ENCODE measurements at places on chromosomes 2 and 18. TPM values are rescaled to one million over a fixed set of nuclear protein-coding genes. Genes with fewer than 3 reads are reported as not detected.

Gene FIGN
- total RNA-seq, result 8.6 TPM

DNA sequence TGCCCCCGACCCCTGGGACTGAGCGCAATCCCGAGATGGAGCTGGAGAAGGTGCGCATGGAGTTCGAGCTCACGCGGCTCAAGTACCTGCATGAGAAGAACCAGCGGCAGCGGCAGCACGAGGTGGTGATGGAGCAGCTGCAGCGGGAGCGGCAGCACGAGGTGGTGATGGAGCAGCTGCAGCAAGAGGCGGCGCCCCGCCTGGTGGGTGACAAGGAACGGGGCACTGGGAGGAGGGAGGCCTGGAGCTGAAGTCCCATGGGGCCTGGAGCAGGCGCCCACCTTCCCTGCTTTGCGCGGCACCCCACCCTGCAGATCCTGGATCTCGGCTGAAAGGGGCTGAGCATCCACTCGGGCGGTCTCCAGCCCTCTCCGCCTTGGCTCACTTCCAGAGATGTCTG lies 1.2 kb downstream of the TMEM247 start:
- DNase-seq, result no peak

Gene ELOA2
- total RNA-seq, result not detected

- no peak for DNase-seq
Measured at GRCh38 chr2:110113961-110114591, 1.5 kb downstream of the MALL start.

GRCh38 chr2:26459991-26460612 lies 17.8 kb downstream of the OTOF start:
- no peak for DNase-seq

- no peak for DNase-seq
Measured at GRCh38 chr2:124309563-124310138, 284.6 kb downstream of the CNTNAP5 start.

DNA sequence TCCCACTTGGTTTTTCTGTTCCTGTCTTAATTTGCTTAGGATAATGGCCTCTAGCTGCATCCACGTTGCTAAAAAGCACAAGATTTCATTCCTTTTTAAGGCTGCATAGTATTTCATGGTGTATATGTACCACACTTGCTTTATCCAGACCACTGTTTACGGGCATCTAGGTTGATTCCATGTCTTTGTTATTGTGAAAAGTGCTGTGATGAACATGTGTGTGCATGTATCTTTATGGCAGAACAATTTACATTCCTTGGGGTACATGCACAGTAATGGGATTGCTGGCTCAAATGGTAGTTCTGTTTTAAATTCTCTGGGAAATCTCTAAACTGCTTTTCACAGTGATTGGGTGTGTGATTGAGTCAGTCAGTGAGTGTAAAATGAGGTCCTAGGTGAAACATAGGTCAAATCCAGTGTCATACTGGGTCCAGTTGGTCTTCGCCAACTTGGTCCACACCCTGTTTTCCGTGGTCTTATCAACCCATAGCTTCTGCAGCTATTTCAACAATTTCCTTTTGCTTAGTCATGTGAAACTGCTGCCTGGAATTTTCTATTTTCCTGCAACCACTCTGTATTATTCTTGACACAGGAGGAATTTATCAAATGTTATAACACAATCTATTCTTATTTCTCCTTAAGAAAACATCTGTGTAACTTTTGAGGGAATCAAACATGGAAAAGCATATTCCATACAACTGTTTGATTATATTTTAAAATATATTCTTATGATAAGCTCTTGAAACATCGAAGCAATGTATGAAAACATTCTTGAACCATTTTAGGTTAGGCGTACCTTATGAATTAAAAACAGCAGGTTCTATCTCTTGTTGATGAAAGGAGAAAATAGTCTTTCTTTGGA lies 82.9 kb downstream of the ADCYAP1 start:
- no peak for DNase-seq

- no peak for DNase-seq
Measured at GRCh38 chr2:240852671-240853314, 15.8 kb upstream of the AGXT start.

Gene ARHGAP28
- total RNA-seq, result 17.8 TPM

Gene LRATD1
- total RNA-seq, result 3.0 TPM

DNA sequence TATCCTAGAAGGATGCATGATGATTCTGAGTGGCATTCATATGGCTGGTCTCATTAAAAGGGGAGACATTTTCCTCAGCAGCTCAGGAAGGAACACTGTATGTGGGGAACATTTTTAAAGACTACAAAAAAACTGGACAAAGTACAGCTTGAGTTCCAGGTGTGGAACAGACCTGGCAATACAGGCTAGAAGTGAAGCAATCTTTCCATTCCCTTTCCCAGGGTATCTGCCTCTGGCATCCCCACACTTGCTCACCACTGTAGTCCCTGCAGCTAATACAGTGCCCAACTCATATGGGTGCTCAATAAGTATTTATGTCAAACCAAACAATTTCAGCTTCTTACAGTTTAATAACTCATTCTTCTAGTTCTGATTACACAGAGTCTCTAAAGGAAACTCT lies 8.1 kb downstream of the RNF103 start:
- no peak for DNase-seq

DNA sequence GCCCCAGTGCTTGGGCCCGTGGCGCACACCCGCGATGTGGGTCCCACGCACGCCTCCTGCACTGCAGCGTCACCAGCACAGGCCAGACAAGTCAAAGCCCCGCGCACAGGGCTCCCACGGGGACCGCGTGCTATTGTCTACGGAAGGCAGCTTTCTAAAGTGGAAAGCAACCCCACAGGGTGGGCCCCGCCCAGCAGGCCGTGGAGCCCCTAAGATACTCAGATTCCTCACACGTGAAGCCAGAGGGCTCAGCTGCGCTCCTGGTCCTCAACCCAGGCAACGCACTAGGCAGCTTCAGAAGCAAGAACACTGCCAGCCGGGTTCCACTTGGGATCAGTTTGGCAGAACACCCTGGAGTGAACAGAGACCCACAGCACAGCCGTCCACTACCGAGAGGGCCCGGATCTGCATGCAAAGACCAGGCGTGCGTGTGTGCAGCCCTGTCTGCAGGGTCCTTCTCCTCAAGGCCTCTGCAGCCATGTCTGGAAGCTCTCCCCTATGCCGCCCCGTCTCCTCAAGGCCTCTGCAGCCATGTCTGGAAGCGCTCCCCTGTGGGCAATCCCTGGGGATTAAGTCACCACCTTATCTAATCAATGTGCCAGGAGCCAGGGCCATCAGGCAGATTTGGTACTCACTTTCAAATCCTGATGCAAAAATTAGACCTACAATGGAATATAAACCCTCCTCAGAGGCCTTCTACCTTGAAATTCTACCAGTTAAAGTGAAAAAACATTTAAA lies 231.3 kb downstream of the HDAC4 start:
- DNase-seq, result no peak

DNA sequence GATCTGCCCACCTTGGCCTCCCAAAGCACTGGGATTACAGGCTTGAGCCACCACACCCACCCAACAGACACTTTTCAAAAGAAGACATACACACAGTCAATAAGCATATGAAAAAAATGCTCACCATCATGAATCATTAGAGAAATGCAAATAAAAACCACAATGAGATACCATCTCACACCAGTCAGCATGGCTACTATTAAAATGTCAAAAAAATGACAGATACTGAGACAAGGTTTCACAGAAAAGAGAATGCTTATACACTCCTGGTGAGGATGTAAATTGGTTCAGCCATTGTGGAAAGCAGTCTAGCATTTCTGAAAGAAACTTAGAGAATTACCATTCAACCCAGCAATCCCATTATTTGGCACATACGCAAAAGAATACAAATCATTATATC lies 1947.2 kb downstream of the SUCLG1 start:
- DNase-seq, result no peak

Gene PXDN
- 52.7 TPM for total RNA-seq

- no peak for DNase-seq
Measured at GRCh38 chr2:71136174-71136573, 5.7 kb downstream of the MPHOSPH10 start.

GRCh38 chr18:50022985-50023384 lies 172.0 kb downstream of the MYO5B start:
- DNase-seq, result no peak

GRCh38 chr2:186734957-186735734 lies 41.3 kb downstream of the FAM171B start:
- no peak for DNase-seq

Gene RSAD2
- not detected for total RNA-seq

DNA sequence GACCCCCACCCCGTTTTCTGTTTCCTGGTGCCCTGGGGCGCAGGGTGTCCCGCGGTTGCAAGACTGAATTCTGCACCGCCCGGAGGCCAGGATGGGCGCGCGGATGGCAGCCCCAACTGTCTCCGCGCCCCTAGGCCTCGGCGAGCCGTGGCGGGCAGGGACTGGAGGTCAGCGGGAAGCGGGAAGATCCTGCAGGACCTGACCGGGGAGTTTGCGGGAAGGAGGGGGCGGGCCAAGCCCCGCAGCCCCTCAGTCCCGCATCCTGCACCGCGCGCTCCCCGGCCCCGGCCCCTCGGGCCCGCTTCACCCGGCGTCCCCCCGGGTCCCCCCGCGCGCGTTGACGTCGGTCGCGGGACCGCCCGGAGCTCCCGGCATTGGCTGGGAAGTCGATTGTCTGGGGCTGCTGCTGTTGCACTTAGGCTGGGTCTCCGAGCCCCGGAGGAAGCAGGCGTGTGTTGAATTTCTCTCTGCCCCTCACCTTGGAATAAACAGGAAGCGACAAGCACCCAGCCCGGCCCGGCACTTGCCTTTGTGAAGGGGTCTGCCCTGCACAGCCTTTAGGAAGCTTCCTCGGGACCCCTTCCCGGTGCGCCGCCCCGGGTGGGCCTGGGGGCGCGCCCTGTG lies at the start of gene LDLRAD4:
Gene LDLRAD4, plus strand, starts transcription at position 393 of the 624 bp plus-strand sequence.
- DNase-seq, result no peak

DNA sequence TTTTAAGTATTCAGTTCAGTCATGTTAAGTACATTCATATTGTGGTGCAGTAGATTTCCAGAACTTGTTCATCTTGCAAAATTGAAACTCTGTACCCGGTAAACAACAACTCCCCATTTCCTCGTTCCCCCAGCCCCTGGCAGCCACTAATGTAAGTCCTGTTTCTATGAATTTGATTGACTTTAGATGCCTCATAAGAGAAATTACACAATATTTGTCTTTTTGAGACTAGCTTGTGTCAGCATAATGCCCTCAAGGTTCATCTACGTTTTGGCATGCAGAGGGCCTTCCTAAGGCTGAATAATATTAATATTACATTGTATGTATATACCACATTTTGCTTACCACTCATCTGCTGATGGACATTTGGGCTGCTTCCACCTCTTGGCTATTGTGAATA lies 30.9 kb downstream of the METTL21A start:
- no peak for DNase-seq

DNA sequence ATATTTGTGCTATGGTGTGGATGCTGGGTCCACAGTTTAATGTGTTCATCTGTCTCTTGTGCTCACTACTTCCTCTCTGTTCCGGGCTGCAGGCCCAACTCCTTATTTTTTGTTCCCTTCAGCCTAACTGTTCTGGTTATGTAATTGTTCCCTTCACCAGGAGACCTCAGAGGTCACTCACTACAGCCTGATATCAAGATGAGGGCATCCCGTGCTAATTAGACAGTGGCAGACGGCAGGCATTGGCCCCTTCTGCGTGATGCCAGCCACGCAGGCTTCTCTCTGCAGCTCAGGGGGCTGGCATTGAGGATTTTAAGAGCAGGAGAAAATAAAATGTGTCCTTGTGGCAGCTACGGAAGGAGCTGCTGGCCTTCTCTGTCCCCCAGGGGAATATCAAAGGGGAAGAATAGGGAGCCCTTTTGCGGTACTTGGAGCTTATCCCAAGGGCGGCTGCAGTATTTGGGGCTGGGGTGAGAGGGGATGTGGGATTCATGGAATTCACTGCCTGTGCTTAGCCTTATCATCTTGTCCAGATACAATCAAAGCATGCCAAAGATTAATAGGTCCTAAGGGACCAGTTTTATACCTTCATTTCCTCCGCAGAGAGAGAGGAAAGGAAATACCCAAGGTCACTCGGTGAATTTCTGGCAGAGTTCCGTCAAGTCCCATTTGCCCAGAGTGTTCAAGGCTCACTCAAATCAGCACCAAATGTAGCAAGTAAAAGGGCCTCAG lies 53.3 kb upstream of the TRIB2 start:
- DNase-seq, result no peak

- no peak for DNase-seq
Measured at GRCh38 chr18:50614838-50615237, 55.0 kb downstream of the MAPK4 start.

DNA sequence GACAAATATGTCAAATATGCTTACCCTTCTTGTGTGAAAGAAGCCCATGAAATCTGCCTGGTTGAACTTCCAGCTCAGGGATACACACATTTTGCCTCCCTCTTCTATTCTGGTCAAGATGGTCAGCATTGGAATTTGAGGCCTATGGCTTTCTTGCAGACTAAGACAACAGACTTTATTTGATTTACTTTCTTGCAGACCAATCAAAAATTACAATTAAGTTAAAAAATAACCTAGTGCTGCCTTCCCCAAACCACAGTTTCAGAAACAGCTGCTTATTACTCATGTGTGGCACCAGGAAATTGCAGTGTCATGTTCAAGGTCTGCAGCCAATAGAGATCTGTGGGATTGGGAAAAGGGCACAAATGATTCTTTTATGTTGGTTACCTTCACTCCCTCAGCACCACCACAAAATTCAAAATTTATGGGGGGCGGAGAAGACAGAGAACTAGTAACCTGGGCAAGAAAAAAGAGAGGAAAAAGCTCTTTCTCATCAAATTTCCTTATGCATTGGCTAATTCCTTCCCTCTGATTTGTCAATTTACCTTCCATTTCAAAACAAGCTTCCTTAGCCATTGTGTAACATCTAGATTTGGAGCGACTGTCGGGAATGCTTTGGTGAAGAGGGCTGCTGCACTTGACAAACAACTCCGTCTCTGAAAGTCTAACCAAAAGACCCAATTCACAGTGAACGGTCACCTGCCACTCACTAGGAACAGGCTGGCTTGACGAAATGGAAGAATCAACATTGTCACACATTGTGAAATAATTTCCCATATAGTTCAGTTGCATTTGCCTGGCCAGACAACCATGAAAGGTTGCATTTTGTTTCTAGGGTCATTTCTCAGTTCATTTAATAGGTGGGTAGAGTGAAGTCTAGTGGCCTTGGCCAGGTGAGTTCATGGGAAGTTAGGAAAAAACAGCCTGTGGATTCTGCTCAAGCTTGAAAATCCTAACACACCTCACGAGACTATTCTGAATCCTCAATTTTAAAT lies 100.4 kb upstream of the FZD5 start:
- peak; percentile 96 for DNase-seq

- no peak for DNase-seq
Measured at GRCh38 chr18:66638856-66639629, 35.2 kb upstream of the CDH19 start.

DNA sequence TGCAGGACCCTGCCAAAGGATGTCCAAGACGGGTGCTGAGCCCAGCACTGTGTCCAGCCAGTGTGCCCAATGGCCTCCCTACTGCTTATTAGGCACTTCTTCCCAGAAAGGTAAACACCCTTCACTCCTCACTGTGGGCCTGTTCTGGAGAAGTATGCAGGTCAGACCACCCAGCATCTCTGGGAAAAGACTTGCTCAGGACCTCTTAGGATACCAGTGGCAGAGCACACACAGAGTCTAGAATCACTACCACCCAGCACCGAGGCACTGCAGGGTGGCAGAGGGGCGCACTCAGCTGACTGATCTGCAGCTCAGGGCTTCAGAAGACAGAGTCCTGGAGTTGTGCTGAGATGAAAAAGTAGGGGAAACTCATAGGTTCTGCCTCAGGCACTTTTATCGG lies 25.8 kb downstream of the XDH start:
- DNase-seq, result no peak
